ENCODE measurements at places on chromosomes 7 and 10.

GRCh38 chr7:141158561-141158960, 84.7 kb downstream of the TMEM178B start:
- ATAC-seq, result peak; percentile 66

DNA sequence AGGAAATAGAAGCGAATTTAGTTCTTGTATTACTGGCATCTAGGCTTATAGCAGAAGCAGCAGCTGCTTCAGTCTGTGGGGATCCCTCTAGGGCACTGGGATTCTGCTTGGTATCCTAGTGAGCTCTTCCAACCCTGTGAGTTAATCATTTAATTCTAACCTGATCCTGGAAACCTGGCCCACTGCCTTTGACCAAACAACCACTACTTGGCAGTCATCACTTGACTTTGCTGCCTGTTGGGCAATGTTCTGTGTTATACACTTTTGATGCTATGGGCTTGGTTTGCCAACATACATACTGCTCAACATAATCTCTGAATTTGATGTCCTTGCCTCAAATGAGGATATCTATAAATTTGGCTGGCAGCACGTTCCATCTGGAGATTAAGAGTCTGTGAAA, 813.4 kb downstream of the ANKRD7 start:
- ATAC-seq, result no peak

GRCh38 chr10:89053555-89053954, 63.0 kb downstream of the FAS start:
- no peak for ATAC-seq

DNA sequence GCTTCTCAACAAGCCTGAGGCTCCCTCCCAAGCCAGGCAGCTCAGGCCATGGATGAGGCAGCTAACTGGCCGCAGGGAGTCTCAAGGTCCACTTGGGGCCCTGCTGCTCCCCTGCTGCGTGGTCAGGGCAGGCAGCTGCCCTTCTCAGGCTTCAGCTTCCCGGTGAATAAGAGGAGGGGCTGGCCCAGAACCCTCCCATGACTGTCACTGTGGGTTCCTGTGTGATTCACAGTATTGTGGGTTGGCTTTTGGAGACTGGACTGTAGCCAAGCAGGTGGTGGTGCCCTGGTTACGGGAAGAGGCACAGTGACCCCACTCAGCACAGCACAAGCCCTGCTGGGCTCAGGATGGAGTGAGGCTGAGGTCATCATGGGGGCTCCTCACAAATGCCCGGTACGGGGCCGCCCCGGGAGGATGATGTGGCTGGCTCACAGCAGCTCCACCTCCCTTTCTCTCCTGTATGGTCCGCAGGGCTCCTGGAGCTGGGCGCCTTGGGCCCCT, 189.8 kb downstream of the HECW1 start:
- peak; percentile 79 for ATAC-seq

DNA sequence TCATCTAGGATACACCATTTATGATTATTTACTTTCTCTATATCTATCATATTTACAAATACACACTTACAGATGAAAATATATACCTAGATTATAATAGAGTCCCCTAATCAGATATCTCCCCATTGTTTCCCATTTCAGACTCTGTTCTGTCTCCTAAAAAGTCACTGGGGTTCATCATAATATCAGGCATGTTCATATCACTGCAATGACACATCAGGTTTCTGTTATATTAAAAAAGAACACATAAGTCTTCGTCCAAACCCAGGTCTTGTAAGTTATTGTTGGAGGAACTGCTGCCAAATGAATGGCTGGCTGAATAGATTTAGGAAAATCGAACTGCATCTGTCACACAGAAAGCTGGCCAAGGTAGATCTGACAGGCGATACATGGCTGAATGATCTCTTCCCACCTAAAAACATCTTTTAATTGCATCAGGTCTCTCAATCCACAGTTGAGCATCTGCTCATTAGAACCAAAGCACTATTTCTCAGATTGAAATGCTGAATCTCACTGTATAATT, 178.7 kb downstream of the CACNA2D1 start:
- ATAC-seq, result no peak

GRCh38 chr10:68876246-68877138, 24.6 kb upstream of the DDX50 start:
- no peak for ATAC-seq

- no peak for ATAC-seq
These were observed 2.4 kb upstream of the EVX1 start for GRCh38 chr7:27240015-27240731.

DNA sequence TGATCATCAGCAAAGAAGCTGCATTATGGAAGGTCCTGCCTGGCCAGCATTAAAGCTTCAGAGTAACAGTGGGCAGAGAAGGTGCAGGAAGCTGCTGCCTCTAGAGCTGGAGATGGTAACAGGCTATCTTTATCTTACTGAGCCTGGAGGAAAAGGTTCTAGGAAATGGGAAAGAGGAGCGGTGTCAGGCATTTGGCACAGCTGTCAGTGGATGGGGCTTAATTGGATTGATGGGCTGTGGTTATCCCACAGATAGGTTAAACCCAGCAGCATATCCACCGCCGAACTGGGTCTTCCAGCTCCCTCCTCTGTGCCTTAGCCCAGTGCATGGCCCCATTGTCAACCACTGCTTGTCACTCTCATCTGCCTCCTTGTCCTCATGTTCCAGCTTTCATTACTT, 127.6 kb downstream of the CCNY start:
- no peak for ATAC-seq

- no peak for ATAC-seq
These were observed 4.2 kb upstream of the FOXL3 start for GRCh38 chr7:285731-286130.

GRCh38 chr7:27802999-27803398, 63.0 kb downstream of the TAX1BP1 start:
- ATAC-seq, result no peak

DNA sequence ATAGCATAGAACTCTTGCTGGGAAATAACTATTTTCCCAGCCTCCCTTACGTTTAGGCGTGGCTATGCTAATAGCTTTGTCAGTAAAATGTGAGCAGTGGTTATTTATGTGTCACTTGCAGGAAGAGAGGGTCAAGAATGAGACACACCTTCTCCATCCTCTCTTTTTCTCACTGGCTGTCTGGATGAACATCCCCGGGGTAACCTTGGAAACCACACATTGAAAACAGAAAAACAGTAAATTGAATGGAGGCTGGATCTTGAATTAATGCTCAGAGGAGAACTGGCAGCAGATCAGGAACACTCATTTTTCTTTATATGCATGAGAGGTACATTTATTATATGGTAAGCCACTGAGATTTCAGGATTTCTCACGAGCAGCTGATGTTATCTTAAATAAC, 127.6 kb downstream of the DNAJB9 start:
- no peak for ATAC-seq

GRCh38 chr7:151286148-151286547, 37.7 kb upstream of the SMARCD3 start:
- ATAC-seq, result peak; percentile 87

GRCh38 chr10:74923556-74923955, 97.2 kb downstream of the KAT6B start:
- no peak for ATAC-seq

DNA sequence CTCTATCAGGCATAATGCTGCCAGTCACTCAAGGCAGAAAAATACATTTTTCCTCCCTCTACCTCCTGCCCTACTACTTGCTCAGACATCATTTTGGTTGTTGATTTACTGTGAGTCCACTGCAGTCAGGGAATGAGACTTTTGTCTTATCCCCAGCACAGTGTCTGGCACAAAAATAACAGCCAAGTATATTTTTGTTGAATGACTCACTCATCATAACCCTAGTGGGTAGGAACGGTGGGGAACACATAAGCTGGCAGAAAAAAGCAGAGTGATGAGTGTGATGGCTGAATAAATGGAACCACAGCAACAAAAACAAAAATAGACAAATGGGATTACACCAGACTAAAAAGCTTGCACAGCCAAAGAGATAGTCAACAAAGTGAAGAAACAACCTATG, 65.8 kb upstream of the LAMB4 start:
- ATAC-seq, result no peak

DNA sequence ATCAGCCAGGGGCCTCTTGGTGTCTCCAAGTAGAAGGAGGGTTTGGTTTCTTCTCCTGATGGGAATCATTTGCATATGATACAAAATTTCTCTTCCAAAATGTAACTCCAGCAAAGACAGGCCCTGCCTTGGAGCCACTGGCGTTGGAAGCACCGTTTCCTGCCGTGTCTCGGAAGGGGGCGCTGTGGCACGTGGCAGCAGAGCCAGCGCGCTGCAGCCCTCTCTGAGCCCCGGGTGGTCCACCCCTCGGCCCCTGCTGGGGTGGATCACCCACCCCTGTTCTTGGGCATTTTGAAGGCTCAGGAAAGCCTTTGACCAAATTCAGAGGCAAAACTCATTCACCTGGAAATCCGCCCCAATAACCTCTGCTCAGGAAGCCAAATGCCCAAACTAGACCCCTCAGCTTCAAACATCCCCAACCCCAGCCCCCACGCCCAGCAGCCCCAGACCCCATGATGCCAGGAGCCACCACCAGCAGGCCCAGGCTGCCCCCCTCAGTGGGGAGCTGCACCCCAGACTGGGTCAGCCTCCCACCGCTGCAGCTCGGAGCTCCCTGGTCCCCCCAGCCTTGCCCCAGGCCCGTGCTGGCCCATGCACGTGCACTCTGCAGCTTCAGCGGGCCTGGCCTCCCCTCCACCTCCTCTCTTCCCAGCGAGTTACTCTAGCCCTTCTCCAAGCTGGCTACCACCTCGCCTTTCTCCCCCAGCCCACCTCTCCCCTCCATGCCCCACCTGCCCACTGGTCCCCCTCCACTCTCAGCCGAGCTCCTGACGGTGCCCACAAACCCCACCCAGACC, 29.5 kb upstream of the ELFN1 start:
- no peak for ATAC-seq

DNA sequence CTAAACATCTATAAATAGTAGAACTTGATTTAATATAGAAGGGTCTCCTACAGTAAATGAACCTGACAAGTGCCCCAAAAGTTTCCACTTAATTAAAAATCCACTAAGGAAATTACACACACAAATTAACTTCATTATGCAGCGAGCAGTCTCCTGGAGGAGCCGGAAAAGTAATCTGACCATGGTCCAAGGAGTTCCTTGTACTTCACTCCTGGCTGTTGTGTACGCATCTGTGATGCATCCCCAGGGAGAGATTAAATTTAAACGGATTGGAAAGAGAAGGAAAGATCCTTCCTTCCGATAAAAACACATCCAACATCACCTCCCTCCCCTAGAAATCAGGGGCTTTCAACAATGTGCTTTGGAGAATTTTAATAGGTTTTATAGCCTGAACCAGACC, 85.5 kb downstream of the PARD3 start:
- no peak for ATAC-seq

- ATAC-seq, result no peak
These were observed 67.0 kb upstream of the ZNF479 start for GRCh38 chr7:57199252-57199651.

DNA sequence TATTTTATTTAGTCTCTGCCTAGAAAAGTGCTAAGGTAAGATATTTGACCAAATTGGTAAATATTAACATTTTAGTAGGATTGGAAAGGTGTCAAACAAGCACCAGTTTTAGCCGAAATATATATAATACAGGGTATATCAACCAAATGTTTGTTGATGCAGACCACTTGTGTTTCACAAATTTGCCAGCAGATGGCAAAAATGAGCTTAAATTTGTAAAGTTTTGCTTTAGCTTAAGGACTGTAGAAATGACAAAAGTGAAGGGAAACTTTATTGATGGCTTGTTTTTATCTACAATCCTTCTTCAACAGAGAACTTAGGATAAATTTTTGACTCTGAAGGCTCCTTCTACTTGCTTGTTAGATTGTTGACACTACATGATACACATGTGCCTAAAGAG, 4.8 kb upstream of the POLR1F start:
- no peak for ATAC-seq

DNA sequence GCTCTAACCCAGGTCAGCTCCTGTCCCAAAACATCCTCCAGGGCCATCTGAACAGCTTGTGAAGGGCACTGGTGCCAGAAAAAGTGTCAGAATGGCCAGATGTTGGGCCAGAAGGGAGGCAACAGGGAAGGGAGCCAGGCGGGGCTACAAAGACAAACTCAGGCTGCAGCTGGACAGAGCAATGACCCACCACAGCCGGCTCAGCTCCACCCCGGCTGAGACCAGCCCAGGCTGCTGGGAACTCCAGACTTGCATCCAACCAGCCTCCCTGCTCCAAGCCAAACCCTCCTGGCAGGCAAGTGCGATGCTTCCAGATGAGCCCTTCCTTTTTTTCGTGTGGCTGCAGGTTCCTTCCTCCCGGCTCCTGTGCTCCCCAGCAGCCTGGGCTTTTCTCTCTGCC, 466.9 kb downstream of the PTPRN2 start:
- no peak for ATAC-seq

DNA sequence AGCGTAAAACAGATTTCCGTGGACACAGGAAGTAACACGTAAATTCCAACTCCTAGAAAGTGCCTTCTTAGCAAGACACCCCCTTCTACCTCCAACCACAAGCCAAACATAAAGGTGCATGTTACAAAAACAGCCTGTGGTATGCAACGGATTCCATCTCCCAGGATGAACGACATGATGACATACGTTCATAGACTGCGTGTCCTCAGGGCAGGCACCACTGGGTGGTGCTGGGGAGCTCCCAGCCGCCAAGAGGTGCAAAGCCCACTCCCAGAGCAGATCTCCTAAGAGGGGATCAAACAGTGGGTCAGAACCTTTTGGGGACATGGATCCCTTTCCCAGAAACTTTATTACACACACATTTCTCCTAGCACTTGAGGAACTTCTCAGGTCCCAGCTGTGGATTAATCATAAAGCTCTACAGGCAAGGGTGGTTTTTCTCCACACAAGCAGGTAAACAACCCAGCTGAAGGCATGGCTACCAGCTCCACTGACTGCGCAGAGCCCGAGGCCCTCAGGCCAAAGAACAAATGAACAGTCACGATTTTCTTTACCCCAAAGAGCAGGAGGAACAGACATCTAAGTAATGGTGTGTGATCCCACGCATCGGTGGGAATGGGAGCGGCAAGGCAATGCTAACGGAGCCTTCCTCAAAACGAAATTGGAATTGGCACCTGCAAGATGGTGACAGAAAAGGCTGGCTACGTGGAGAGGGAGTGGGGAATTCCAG, 13.8 kb downstream of the PSAP start:
- no peak for ATAC-seq

- ATAC-seq, result peak; percentile 39
These were observed 3.6 kb downstream of the NXPH1 start for GRCh38 chr7:8436965-8437364.

DNA sequence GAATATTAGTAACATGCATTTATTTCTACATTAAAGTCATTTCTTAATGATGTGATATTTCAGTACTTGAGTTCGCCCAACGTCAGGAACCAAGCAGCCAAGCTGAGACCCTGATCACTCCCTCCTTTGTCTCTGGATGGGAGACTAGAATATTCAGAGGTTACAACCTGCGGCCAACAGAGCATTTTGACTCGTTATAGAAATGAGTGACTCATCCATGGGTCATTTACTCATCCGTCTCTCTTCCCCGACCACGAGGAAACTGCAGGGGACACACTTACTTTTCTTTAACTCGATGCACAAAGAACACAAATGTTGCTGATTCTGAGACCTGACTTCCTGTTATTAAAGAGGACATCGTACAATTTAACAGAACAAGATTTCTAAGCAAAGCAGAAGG, 343.3 kb downstream of the FRMD4A start:
- ATAC-seq, result peak; percentile 80

- ATAC-seq, result no peak
These were observed 275.5 kb downstream of the FGFR2 start for GRCh38 chr10:121322776-121323175.
